ENCODE measurements at places on chromosomes 5 and 9.

GRCh38 chr5:130397132-130397531 lies 492.9 kb downstream of the CHSY3 start:
- DNase-seq, result no peak

DNA sequence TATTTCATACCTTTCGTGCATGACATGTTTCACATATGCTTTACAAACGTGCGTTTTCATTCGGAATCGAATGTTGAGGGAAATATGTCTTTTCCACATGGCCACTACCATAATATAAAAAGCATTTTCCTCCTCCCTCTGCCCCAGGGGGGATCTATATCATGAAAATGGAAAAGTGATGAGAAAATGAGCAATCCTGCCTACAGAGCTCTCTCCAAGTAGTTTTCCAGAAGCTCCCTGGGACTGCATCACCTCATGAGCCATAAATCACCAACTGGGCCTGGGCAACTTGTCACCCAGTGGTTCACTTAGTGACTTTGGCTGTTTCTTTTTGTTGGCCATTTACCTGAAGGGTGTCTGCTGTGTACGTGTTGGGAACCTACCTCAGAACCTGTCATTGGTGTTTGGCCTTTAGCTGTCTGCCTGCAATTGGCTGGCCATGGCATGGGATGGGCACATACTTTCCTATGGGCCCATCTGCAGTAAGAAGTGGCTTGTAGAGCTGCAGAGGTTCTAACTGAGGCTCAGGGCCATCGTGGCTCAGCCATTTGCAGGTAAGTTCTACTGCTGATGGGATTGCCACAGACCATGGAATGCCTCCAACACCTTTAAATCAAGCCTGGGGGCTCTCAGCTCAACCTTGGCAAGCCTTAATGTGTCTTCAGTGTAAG lies 9.5 kb upstream of the TIFAB start:
- DNase-seq, result no peak

DNA sequence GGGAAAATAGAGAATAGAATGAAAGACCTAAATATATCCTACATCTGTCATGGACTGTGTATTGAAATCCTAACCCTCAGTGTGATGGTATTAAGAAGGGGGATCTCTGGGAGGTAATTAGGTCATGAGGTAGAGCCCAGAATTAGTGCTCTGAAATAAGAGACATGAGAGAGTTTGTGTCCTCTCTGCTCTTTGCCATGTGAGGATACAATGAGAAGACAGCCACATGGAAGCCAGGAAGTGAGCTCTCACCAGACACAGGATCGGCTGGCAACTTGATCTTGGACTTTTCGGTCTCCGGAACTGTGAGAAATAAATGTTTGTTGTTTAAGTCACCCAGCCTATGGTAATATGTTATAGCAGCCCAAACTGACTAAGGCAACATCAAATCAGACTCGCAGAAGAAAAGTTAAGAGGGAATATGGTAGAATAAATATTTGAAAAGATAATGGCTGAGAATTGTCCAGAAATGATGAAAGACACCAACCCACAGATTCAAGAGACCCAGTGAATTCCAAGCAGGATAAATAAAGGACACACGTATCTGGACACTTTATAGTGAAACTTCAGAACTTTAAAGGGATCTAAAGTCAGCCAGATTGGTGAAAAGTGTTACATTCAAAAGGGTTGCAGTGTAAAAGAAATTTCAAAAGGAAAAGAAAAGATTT lies 12.7 kb upstream of the SLC36A1 start:
- no peak for DNase-seq

GRCh38 chr9:87667164-87667738 lies 58.7 kb upstream of the CTSL start:
- DNase-seq, result no peak

GRCh38 chr9:120378680-120379079 lies 201.3 kb downstream of the CDK5RAP2 start:
- no peak for DNase-seq

DNA sequence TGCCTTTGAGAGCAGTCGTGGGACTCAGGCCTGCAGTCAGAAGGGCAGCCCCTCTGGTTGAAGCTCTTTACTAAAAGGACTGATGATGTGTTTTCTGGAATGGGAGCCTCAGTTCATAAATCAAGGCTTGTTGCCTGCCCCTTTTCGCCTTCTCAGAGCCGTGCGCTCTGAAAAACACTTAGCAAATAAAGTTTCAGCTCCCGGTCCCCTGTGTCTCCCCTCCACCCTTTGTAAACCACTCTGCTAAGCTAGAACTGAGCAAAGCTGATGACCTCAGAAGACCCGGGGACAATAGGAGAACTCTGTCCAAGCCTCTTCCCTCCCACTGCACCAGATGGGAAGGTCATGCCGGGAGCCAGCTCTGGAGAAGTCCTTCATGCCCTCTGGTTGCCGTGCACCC lies 39.3 kb upstream of the ADRA1B start:
- DNase-seq, result no peak

DNA sequence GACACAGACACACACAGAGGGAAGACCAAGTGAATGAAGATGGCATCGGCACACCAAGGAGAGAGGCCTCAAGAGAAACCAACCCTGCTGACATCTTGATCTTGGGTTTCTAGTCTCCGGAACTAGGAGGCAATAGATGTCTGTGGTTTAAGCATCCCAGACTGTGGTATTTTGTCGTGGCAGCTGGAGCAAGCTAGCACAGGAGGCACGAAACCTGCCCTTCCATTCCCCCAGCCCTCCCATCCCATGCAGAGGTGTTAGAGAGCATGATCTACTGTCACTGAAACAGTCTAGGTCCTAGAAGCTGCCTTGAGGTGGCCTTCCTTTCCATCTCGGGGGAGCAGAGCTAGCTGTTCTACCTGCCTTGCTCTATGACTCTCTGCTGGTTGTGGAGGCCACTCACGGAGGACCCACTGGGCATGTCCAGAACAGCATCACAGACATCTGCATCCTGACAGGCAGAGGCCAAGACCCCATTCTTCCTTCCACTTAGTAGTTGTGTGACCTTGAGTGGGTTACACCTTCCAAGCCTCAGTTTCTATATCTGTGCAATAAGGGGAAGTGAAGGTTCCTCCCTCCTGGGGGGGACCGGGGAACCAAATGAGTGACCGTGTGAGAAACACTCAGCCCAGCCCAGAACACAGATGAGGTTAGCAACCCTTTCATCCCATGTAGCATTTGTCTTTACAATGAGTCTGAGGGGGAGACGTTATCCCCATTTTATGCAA lies 134.3 kb upstream of the BOD1 start:
- DNase-seq, result no peak

GRCh38 chr5:38285226-38285625 lies 26.9 kb downstream of the EGFLAM start:
- no peak for DNase-seq

- DNase-seq, result no peak
Observed at GRCh38 chr5:172770374-172770674, 671 bp downstream of the DUSP1 start.

DNA sequence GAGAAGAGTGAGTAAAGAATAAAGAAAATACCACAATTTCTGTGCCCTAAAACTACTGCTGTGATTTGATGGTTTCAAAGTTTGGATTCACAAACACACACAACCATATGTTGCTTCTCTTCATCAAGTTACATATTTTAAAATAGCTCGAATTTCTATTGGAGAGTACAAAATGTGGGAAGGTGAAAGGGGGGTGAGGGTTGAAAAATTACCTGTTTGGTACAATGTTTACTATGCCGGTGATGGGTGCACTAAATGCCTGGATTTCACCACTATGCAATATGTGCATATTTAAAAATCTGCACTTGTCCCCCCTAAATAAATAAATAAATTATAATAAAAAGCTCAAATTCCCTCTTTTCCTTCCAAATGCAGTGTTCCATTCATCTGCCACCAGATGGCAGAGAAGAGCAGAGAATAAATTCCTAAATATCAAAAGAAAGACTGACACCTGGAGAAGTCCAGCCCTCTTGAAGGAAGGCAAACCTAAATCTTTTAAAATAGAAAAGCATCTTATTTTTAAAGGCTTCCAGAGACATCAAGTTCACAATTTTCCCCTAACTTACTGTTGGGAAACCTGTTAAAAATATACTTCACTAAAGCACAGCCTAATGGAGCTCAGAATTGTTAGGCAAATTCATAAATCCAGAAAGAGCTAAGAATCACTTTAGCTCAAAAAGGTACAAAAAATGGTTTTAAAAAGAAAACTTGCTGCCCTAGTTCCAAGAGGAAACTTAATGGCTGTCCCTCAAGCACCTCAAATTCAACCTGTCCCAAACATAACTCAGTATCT lies 24.8 kb upstream of the HNRNPA0 start:
- DNase-seq, result no peak

- no peak for DNase-seq
Observed at GRCh38 chr9:12993466-12993865, 218.6 kb downstream of the LURAP1L start.

DNA sequence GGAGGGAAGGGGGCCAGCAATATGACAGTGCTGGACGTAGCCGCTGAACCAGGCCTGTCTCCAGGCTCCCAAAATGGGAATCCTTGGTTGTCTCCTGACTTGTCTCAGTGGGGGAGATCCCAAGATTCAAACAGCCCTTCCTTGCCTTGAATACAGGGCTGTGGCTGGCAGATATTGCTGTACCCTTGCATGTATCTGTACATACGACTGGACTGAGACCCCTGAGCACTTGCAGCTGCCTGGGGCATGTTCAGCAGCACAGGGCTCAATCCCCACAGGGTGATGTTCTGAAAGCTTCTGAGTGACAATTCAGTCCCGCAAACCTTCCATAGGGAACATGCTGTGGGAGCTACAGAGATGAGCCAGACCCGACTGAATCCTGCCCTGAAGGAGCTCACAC lies 13.3 kb downstream of the OR13J1 start:
- DNase-seq, result no peak

GRCh38 chr5:96051401-96051830 lies 89.8 kb upstream of the ELL2 start:
- no peak for DNase-seq

DNA sequence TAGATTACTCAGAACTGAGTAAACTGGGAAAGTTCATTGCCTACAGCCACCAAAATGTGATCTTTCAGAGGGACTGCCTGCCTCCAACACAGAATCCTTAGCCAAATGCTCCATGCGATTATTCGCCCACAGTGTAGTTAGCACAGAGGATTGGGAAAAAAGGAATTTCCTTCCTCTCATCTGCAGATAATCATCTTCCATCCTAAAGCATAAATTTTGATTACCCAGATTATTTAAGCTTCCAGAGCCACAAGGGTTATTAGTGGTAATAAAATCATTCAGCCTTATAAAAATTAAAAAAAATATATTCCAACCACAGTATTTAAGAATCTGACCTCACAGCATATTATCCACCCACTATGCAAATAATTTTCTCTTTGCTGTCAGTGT lies 285.3 kb upstream of the GRAMD2B start:
- no peak for DNase-seq

GRCh38 chr5:6496636-6497035 lies 48.0 kb downstream of the UBE2QL1 start:
- DNase-seq, result no peak

DNA sequence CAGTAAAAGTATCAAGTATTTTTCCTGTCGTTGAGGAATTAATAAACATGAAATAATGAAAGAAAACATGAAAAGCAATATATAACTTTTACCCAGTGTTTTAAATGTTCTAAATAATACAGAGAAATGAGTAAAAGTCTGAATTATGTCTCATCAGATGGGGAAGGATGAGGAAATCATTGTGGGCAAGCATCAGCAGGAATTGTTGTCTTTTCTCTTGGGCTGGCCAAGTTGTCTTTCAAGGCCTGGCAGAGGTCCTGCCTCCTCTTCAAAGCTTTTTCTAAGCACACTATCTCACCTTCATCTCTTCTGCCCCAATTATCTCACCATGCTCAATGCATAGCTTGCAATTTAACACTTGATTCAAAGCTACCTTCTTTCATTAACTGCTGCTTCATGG lies 41.9 kb downstream of the MOCS2 start:
- DNase-seq, result no peak

DNA sequence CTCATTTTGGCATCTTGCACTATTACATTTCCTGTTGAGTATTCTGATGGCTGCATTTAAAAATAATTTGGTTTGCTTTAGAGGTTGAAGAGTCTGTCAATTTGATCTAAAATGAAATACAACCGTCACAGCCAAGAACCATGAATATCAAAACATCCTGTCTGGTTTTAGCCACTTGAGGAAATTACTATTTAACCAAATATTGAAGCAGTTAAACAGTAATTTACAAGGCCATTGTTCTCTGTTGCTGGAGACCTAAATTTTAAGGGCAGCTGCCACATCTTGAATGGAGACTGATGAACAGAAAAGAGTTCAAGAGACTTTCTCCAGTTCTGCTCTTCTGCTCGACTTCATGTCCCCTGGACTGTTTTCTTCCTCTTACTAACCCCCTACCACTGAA lies 549.4 kb downstream of the LRRC70 start:
- no peak for DNase-seq

DNA sequence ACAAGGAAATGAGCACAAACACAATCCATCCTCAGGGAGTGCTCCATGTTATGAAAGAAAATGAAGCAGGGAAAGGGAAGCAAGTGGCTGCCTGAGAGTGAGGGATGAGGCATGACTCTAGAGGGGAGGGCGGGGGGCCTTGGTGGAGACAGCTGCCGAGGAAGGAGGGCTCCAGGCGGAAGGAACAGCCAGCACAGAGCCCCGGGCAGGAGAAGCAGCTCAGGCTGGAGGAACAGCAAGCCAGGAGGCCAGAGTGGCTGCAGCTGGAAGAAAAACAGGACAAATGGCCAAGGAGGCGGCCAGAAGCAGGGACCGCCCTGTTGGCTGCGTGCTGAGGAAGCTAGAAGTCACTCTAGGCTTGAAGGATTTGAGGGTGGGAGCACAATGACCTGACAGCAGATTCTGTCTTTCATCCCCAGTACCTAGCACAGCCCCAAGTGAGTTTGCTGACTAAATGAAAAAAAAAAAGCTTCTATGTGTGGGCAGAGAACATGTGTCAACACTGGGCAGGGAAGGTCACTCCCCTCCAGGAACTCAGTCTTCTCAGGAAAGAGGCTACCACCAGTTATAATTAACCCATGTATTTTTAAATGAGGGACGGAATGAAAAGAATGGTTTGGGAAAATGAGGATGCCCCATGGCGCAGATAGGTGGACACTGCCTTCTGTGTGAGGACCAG lies 142.8 kb downstream of the DCP2 start:
- no peak for DNase-seq

- no peak for DNase-seq
Observed at GRCh38 chr9:80550181-80550580, 978.4 kb downstream of the TLE4 start.

DNA sequence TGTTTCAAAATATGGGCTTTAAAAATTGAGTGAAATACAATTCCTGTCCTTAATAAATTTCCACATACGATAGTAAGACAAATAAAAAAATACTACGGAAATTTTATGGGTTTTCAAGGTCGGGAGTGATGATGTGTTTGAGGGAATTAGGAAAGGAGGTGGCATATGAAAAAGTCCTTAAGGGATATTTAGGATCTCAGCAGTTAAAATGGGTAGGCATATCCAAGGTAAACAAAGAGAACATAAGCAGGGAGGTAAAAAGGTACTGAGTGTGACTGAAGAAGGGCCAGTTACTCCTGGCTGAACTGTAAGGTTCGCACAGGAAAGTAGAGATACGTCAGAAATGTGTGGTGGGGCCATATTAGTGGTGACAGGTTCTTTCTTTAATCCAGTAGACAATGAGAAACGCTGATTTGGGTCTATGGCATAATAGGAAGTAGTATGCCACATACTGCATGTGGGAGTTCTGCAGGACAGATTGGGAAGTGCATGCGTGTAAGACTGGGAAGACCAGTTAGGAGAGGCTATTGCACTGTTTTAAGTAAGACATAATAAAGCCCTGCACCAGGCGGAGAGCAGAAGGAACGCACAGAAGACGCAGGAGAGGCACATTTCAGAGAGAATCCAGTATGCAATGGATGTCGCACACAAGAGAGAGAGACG lies 937 bp upstream of the HMGCR start:
- DNase-seq, result peak; percentile 64

All from bone marrow (tissue), 2 donors.